ENCODE measurements at places on chromosomes 12 and 14.
A peak's percentile ranks its signal among the peaks of the same experiment; 100 is the strongest.

- no peak for DNase-seq
Measured at GRCh38 chr12:131818821-131819585, 9.2 kb upstream of the MMP17 start.

DNA sequence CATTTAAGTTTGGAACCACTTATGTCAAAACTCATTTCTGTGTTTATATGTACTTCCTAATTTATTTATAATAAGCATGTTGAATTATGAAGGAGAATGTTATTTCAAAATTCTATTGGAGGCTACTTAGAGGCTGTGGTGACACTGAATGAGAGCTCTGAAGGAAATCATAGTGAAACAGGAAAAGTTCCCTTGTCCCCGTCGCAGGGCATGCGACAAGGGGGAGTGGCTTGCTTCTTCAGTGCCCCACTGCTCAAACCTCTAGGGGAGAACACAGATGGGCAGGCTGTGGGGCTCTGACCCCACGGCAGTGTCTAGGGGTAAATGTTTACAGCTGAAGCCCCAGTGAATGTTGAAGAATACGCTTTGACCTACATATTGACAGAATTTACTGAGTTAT lies 261.9 kb downstream of the RAD51B start:
- DNase-seq, result no peak

DNA sequence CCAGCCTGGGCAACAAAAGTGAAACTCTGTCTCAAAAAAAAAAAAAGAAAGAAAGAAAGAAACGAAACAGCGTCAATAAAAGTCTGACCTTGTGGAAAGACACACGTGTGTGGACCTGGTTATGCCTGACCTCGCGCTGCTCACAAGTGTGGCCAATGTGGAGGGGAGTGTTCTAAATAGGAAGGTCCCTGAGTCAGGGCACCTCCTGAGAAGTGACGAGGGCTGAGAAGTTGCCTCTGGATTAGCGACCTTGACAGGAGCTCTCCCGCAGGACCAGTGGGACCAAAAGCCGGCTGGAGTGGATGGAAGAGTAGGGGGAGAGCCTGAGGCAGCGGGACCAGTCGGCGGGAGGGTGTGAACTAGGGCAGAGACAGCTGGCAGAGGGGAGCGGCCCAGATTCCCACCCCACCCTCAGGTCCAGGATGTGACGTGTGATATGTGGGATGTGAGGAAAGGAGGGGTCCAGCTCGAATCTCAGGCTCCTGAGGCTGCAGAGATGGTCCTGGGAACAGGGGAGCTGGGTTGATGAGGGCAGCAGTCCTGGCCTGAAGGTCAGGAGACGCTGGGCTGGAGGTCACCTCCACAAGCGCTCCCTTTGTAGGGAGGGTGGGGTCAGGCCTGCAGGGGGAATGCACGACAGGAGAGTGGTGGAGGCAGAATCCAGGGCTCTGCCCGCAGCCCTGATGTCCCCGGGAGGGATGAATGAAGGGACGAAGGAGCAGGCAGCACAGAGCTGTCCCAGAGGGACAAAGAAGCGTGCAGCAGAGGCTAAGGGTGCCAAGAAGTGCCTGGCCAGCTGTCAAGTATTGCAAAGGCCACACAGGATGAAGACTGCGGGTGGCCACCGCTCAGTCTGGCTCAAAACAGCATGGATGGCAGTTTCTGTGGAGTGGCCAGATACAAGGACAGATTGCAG lies 24.8 kb upstream of the GPR68 start:
- no peak for DNase-seq

GRCh38 chr12:15122344-15122743 lies 98.9 kb downstream of the RERG start:
- no peak for DNase-seq

DNA sequence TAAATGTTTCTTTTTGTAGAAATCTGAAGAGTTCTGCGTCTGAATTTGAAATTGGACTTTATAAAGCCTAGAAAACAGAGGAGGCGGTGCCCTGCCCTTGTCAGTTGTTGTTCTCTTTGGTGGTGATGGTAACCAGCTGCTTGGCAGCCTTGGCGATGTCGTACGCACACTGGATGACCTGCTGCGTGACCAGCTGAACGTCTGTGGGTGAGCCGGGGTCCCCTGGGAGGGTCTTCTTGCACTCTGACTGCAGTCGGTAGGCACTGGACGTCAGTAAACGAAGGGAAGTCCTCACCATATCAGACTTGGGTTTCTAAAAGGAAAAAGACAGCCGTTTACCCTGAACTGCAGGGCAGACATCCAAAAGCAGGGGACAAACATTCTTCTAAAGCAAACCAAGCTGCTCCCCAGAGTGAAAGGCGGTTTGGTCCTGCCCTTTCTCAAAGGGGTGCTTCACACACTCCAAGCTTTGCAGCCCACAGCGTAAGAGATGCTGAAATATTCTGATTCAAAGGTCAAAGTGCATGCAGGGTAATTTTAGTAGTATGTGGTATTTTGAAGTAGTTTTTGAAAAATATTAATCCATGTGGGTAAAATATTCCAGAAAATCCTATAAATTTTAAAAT lies 32.9 kb downstream of the TCHP start:
- DNase-seq, result no peak

- DNase-seq, result no peak
Measured at GRCh38 chr12:10395390-10395998, 5.7 kb upstream of the KLRK1 start.

- DNase-seq, result no peak
Measured at GRCh38 chr12:128267651-128268378, 845 bp downstream of the TMEM132C start.

GRCh38 chr12:108099778-108100489 lies 29.2 kb upstream of the WSCD2 start:
- DNase-seq, result no peak

DNA sequence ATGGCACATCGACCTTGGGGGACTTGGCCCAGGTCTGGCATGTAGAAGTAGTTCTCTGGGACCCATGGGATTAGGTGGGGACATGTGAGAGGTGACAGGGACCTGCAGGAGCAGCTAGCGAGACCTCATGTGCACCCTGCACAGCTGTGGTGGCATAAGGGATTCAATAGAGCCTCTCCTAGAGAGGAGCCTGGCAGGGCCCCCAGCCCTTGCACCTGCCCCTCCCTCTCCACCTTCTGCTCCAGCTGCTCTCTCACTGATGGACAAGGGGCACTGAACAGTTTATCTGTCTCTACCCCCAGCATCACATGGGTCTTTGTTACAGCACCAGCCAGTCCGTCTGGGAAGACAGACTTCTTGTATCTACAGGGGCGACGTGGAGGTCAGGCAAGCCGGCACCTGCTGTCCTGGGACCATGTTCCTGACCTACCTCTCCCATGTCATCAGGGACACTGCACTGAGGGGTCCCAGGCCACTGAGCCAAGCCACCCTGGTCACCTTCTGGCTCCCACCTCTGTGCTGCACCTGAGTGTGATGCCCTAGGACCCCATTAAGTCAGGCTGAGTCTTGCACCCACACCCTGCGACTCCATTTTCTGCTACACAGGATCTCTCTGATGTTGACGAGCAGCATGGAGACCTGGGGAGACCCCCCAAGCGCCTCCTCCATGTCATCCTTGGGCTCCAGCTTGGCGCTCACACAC lies 32.6 kb downstream of the DDX11 start:
- no peak for DNase-seq

GRCh38 chr12:38761636-38762342 lies 143.6 kb downstream of the CPNE8 start:
- DNase-seq, result no peak

DNA sequence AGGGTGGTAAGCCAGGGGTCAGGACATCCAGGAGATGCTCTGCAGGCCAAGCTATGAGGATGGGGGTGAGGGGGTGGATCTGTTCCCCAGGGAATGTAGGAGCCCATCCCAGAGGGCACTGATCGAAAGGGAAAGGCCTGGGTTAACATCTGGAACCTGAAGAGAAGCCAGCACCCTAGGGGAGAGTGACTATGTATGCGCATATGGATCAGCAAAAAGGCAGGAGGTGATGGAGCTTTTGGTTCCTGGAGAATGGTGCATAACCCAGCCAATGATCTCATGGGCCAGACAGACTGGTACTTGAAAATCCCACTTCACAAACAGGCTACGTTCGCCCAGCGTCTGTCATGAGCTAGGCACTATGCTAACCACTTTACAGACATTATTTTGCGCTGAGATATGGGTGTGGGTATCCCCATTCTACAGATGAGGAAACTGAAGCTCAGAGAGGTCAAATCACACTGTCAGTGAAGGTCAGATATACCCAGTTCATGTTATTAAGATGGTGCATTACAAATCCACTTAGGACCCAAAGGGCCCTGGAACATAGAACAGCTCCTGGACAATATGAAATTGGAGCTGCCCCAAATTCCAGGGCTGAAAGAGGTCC lies 1.6 kb downstream of the CCDC63 start:
- DNase-seq, result no peak

GRCh38 chr14:74290415-74290814 lies 12.3 kb downstream of the ABCD4 start:
- peak; percentile 49 for DNase-seq

GRCh38 chr12:77064896-77065360 lies 441 bp downstream of the E2F7 start:
- DNase-seq, result no peak

GRCh38 chr12:63397807-63398206 lies 246.8 kb upstream of the AVPR1A start:
- no peak for DNase-seq

GRCh38 chr14:57714487-57714931 lies 151.4 kb downstream of the SLC35F4 start:
- no peak for DNase-seq

GRCh38 chr12:100185361-100185894 lies 15.2 kb upstream of the ACTR6 start:
- DNase-seq, result no peak

- no peak for DNase-seq
Measured at GRCh38 chr12:92297405-92297804, 151.8 kb upstream of the BTG1 start.

- peak; percentile 96 for DNase-seq
Measured at GRCh38 chr12:1690578-1691122, at the start of gene ADIPOR2. Gene ADIPOR2 (plus strand): TSS chr12:1691070. CDS start chr12:1754344, 63,274 bp downstream.

- DNase-seq, result no peak
Measured at GRCh38 chr12:82723891-82724290, 37.2 kb downstream of the TMTC2 start.

DNA sequence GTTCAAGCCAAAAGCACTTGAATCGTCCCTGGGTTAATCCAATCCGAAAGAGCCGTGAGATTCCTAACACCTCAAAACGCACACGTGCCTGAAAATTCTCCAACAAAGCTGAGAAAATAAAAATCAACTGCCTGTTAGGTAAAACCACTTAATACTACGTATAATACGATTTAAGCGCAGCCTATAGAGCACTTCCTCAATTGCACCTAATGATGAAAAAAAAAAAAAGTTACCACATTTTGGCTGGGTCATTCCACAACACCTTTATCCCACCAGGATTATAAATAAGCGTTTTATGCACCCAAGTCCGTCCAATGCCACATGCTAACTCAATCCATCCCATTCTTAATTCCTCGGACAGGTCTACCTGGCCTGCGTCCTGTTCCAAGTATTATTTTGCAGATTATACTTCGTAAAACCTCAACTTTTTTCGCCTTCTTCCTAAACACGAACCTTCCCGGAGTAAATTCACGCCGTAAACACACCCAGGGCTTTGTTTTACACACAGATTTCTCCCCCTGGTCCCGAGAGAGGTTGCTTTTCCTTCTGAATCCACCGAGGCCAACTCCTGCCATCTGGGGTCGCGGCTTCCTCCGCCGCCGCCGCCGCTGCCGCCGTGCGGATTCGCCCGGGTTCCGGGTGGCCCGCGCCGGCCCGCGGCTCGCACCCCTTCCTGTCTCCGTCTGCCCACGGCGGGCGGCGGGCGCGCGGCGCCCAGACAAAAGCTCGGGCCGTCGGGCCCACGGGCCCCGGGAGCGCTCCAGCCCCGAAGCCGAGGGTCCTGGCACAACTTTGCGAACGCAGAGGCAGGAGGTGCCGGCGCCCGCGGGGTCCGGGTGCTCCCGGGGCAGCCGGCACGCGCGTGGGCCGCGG lies 66.2 kb downstream of the RNF34 start:
- peak; percentile 59 for DNase-seq

DNA sequence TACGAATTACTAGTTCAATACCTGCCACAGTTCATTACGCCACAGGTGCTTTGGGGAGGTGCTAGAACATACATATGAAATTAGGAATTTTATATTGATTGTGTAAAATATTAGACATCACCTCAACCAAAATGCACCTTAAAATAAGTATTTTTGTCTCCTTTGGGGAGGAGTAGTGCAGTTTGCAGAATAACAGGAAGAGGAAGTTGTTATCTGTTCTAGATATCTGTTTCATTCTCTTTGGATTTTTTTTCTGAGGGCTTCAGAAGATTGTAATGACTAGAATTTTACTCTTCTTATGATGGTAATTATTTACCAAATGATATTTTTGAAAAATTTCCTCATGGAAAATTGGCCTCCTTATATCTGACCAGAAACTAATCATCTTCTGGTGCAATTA lies 9.9 kb upstream of the GYS2 start:
- DNase-seq, result no peak

- DNase-seq, result no peak
Measured at GRCh38 chr12:115078334-115078733, 394.4 kb upstream of the TBX3 start.

DNA sequence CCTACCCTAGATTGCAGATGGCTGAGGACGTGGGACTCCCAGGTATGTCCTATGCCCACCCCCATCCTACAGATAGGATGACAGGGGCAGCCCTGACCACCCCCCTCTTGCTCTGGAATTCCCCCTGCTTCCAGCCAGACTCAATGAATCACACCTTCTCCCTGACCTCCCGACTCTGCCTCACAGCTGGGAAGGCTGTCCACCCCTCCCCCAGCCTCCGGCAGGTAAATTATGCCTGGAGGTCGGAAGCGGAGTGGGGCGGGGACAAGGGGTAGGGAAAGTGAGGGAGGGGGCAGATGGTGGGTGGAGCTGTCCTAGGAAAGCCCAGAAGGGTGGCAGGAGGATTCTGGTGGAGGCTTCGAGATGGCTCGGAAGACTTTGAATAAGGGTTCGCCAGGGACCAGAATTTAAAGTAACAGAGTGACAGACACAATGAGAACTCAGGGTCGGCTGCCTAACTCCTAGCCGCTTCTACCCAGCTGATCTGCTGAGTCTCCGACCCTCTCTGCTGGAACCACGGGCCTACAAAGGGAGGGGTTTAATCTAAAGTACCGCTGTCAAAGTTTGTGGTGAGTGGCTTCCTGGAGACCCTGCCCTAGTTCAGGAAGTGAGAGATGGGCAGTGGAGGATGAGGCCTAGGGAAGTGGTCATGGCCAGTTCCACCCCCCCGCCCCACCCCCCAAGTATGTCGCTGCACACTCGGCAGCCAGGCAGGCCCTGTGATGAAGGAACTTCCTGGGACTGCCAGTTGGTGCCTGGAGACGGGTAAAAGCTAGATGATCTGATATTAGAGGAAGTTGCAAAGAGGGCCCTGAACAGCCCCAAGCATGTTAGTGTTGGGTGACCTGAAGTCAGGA lies 4.2 kb downstream of the PLEKHG3 start:
- DNase-seq, result peak; percentile 26

GRCh38 chr14:61505815-61506809 lies 184.7 kb downstream of the PRKCH start:
- DNase-seq, result no peak

- peak; percentile 47 for DNase-seq
Measured at GRCh38 chr12:121805171-121806008, 1.6 kb downstream of the SETD1B start.
